ENCODE measurements at places on chromosomes 7 and 10. TPM values are rescaled to one million over a fixed set of nuclear protein-coding genes. Genes with fewer than 3 reads are reported as not detected.

The CDNF gene
- 1.5 TPM for total RNA-seq

The GJC3 gene
- not detected for total RNA-seq

The NKX2-3 gene
- total RNA-seq, result not detected

The KCNH2 gene
- 0.17 TPM for total RNA-seq

The SORBS1 gene
- total RNA-seq, result 0.16 TPM

The GDF2 gene
- not detected for total RNA-seq

The PPP1R9A gene
- total RNA-seq, result 0.60 TPM

The MRM2 gene
- total RNA-seq, result 9.2 TPM

The ZP3 gene
- total RNA-seq, result 1.9 TPM

The PTPRZ1 gene
- not detected for total RNA-seq

The TACC2 gene
- 2.5 TPM for total RNA-seq

The REEP3 gene
- 32.0 TPM for total RNA-seq

The CACNA2D1 gene
- total RNA-seq, result 33.3 TPM

The FUOM gene
- 11.0 TPM for total RNA-seq

The COL13A1 gene
- total RNA-seq, result 9.3 TPM

The MGMT gene
- 32.6 TPM for total RNA-seq

The MBLAC1 gene
- total RNA-seq, result 4.7 TPM

The TDRD1 gene
- total RNA-seq, result not detected

The GPR146 gene
- 2.4 TPM for total RNA-seq

The SLC26A5 gene
- not detected for total RNA-seq

The KCNMA1 gene
- 70.6 TPM for total RNA-seq

The SH2D4B gene
- total RNA-seq, result not detected

The TAS2R41 gene
- not detected for total RNA-seq

The PMS2 gene
- 22.2 TPM for total RNA-seq

The VSTM2A gene
- total RNA-seq, result not detected

The CFAP70 gene
- total RNA-seq, result 2.1 TPM

The FOXI2 gene
- not detected for total RNA-seq

The CALML3 gene
- total RNA-seq, result not detected

The ABCB4 gene
- total RNA-seq, result 6.8 TPM

The LAMB4 gene
- total RNA-seq, result under 0.01 TPM

The CLRN3 gene
- total RNA-seq, result not detected

The OR9A2 gene
- total RNA-seq, result not detected

The UPK3B gene
- total RNA-seq, result 0.32 TPM

The LRRC18 gene
- not detected for total RNA-seq

The BCAP29 gene
- 32.8 TPM for total RNA-seq

The NPC1L1 gene
- total RNA-seq, result 0.09 TPM

The LIPK gene
- not detected for total RNA-seq

The TMEM176B gene
- total RNA-seq, result not detected

The PTPN12 gene
- 25.2 TPM for total RNA-seq

The ADGRA1 gene
- total RNA-seq, result not detected

The EGR2 gene
- total RNA-seq, result not detected
